Stimulated activated CD8-positive, alpha-beta memory T cell treated with anti-CD3 and anti-CD28 coated beads, Interleukin-7, amount 100 ng/mL, for 4 hours (primary cell): ENCODE measurements at places on chromosomes 4 and X.

- DNase-seq, result no peak
Measured at GRCh38 chr4:94765174-94765573, 7.4 kb downstream of the BMPR1B start.

DNA sequence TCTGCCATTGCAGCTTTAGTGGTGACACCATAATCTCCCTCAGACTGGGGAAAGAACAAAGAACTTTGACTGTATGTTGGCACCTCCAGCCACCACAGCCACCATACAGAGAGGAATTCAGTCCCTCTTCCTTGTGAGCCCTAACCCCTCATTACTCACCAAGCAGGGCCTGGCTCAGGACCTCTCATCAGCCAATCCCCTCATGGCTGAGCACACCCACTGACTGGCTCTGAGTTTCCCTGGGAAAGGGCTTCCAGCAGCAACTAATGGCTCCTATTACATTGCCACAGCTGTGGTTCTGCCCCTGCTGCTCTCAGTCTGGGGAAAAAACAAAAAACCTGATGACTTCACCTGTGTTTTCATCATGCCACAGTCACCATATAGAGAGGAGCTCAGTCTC lies 1482.6 kb downstream of the FAM133A start:
- no peak for DNase-seq

DNA sequence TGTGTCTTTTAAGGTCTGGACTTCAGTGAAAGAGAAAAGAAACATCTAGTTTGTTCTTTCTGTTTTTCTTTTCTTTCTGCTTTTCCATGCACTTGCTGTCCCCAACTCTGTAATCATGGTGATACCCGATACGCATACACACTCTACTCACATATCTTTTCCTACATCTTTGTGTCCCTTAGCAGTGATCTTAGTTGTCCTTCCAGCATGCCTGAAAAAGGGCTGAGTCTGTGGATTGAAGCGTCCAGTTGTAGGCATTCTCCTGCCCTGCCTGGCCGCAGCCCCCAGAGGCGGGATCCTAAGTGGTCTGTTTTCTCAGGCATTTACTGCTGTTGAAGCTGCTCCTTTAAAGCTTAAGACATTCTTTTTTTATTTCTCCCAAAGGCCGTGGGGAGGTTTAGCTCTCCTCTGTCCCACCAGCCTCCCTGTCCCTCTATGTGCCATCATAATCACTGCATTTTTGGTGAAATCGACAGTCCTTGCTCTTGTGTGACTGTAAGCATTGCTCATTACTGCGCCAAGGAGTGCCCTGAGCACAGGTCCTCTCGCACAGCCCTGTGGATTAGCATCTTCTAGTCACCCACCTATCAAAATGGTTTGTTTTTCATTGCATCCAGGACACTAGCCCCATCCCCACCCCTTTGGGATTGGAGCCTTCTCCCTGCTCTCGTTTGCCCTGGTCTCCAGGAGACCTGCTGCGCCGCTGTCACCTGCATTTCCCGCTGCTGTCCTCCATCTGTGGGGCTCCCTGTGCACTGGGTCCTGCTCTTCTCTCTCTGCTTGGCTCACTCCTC lies 4.4 kb downstream of the RGS12 start:
- no peak for DNase-seq

- no peak for DNase-seq
Measured at GRCh38 chr4:151798678-151799416, 38.0 kb upstream of the GATB start.

GRCh38 chrX:72107320-72107719 lies 24.4 kb downstream of the RTL5 start:
- DNase-seq, result no peak

GRCh38 chrX:45807572-45808425 lies 607.1 kb upstream of the DIPK2B start:
- no peak for DNase-seq

DNA sequence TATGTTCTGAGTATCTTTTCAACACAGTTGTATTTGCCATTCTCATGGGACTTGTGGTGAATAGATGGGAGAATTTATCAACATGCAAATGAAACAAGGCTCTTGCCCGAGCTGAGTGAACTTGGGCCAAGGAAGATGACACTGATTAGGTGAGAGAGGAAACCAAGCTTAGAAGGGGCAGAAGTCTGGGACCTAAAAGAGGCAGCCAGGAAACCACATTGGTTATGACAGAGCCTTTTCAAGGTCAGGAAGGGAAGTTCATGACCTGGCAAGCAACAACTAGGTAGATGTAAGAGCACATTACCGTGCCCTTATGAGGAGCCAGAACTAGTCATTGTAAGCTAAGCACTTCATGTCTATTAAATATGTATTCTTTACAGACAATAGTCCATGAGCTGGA lies 590.3 kb downstream of the PACRGL start:
- DNase-seq, result no peak

DNA sequence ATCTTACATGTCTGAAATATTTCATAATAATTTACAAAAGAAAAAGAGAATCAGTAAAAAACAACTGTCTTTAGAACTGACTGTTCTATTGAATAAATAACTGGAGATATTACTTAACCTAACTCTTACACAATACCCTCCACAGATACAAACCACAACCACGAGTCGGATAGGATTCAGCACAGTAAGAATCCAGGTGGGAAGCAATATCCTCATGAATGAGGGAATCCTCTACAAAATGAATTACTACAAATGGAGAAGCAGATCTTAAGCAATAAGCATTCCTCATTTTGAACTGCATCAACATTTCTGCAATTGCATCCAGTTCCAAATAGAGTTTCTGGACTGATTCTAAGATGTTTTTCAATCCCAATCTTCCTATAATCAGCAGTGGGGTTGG lies 227.1 kb downstream of the SH2D1A start:
- no peak for DNase-seq

GRCh38 chr4:186158021-186158813 lies 33.1 kb upstream of the CYP4V2 start:
- DNase-seq, result no peak

DNA sequence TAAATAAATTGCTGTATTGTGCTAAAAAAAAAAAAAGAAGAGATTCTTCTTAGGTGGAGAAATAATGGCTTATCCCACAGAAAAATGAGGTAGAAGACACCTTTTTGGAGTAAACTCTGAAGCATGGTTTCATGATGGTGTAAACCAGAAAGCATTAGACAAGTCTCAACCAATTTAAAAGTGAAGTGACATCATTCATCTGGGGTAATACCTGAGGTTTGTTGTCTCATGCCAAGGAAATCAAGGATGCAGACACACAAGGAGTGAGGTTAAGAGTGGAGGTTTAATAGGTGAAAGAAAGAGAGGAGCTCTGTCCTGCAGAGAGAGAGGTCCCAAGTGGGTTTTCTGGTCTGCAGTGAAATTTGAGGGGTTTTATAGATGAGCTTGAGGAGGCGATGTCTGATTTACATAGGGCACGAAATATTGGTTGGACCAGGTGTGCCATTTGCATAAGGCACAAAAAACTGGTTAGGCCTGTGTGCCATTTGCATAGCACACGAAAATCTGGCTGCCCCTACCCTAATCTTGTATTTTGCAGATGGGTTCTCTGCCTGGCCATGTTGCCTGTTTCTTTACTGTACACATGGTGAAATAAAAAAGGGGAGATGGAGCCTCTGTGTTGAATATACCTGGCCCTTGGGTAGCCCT lies 25.0 kb upstream of the CWH43 start:
- no peak for DNase-seq

- no peak for DNase-seq
Measured at GRCh38 chr4:92968556-92968955, 664.8 kb downstream of the GRID2 start.

- no peak for DNase-seq
Measured at GRCh38 chrX:141279476-141279875, 37.2 kb upstream of the SPANXC start.
